NCI-H1694 treated with DMSO at 0.1 percent for 48 hours (cell line): ENCODE measurements at places on chromosomes 7 and 10.

GRCh38 chr7:158033196-158033595 is 554.4 kb downstream of the PTPRN2 start:
- DNase-seq, result no peak

DNA sequence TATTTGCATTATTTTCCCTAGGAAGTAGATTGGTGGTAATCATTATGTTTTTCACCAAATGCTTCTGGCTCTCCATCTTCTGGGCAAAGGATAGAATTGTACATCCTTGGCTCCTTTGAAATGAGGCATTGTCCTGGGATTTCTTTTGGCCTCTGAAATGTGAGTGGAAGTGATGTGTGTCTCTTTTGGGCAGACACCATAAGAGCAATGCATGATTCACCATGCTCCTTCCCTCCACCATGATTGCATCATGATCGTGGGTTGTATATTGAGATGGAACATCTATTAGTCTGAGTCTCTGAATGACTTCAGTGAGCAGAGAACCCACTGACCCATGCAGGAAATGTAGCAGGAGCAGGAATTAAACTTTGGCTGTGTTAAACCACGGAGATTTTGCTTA is 49.2 kb downstream of the ADRA2A start:
- no peak for DNase-seq

GRCh38 chr10:129033340-129033739 is 433.7 kb upstream of the MGMT start:
- DNase-seq, result no peak

DNA sequence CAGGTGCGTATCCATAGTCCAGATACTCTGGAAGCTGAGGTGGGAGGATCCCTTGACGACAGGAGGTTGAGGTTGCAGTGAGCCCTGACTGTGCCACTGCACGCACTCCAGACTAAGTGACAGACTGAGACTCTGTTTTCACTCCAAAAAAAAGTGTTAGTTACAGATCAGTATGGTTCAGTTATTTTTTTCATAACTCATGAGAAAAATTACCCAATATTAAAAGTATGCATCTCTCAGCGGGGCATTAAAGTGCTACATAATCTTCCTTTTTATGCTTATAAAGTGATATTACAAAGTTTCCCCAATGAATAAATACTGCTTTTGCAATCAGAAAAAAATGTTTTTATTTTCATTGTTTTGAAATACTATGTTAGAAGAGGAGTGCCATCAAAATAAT is 147.9 kb downstream of the ZNF438 start:
- DNase-seq, result no peak

- DNase-seq, result no peak
Measured at GRCh38 chr10:68586606-68587305, 26.6 kb downstream of the TET1 start.

DNA sequence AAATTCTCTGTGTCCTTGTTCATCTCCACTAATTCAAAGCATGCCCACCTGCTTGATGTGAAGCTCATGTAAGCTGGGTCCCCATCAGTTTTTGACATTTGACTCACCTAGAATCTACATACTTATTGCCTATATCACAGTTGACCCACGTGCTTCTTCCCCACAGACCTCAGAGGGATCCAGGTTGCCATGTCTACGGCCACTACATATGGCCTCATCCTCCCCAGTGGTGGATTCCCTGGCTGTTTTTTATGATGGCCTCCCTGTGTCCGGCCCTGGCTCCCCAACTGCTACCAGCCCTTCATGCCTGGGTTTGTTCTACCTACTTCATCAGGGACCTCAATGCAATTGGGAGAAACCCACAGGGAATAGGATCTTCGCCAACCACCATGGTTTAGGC is 187.4 kb upstream of the GDF10 start:
- DNase-seq, result no peak

DNA sequence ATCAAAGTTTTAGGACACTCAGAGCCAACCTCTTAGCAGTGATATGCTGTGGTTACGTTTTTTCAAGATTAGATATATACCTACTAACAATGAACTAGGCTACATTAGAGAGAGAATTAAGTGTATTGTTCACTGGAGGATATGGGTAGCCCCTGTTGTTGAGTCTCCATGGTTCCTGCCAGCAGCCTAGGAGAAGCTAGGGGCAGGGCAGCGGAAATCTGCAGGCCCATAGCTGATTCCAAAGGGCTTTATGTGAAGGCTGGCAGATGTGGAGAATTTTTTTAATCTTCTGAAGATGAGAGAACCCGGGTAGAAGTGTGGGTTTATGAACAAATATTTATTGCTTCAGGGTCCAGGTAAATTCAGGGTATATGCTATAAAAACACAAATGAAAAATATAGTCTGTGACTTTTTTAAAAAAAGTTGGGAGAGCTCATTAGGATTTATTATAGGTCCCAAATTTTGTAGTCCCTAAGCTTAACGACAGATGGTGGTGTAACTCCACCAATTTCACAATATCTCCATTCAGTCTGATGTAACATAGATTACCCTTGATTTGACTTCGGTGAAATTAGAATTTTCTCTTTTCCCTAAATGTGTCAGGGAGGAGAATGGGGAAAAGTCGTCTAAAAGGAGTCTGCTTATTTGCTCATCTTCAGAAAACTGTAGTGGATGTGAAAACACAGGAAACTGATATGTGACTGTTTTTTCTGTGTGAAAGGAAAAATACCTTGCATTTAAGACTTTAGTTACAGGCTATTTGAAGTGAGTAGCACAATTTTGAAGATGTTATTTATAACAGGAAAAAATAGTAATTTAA is 163.0 kb upstream of the PPP1R3A start:
- DNase-seq, result peak; percentile 61

DNA sequence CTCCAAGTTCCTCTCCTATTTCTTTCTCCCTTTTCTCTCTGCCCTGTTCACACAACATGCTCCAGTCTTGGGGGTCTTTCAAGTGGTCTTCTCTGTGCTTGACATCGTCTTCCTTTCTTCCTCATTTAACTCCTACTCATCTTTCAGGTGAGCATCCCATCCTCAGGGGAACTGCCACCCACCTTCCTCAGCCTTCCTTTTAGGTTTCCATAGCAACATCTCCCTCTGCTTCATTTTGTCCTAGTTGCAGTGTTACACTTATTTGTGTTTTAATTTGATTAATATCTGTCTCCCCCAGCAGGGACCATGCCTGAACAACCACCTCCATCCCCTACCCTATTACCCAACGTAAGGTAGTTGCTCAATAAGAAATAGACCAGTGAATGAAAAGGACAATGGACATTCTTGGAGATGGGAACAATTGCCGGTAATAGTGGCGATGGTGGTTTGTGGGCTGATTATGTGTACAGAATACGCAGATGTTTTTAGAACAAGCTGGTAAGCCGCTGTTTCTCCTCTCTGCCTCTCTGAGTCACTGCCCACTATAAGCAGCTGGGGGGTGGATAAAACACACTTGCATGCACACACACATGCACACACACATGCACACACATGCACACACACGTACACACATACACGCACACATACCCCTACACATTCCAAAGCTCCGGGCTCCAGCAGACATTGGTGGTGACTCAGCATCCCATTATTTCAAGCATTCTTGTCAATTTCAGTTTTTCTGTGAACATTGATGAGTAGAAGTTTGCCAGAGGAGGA is 251.6 kb downstream of the GATA3 start:
- no peak for DNase-seq

GRCh38 chr10:81873932-81874816 is 820 bp upstream of the NRG3 start:
- no peak for DNase-seq

GRCh38 chr7:143484119-143484518 is 6.4 kb downstream of the TAS2R41 start:
- DNase-seq, result no peak

GRCh38 chr10:125373546-125373945 is 213.2 kb upstream of the CTBP2 start:
- no peak for DNase-seq

DNA sequence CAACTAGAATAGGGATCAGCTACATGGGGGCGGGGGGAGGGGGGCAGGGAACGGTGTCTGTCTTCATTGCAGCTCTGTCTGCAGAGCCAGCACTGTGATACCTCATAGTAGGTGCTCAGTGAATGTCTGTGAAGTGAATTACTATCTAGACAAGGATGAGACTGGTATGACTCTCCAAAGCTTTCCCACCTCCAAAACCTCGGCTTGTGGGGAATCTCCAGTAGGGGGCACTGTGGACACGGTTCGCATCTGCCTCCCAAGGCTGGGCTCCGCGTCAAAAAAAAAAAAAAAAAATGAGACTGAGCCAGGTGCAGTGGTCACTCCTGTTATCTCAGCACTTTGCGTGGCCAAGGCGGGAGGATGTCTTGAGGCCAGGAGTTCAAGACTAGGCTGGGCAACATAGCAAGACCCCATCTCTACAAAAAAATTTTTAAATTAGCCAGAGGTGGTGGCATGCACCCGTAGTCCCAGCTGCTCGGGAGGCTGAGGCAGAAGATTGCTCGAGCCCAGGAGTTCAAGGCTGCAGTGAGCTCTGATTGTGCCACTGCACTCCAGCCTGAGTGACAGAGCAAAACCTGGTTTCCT is 9.6 kb downstream of the TRIM56 start:
- no peak for DNase-seq

- no peak for DNase-seq
Measured at GRCh38 chr10:78849731-78850130, 219.0 kb upstream of the ZMIZ1 start.

- DNase-seq, result no peak
Measured at GRCh38 chr10:34698979-34699378, 116.1 kb downstream of the PARD3 start.

DNA sequence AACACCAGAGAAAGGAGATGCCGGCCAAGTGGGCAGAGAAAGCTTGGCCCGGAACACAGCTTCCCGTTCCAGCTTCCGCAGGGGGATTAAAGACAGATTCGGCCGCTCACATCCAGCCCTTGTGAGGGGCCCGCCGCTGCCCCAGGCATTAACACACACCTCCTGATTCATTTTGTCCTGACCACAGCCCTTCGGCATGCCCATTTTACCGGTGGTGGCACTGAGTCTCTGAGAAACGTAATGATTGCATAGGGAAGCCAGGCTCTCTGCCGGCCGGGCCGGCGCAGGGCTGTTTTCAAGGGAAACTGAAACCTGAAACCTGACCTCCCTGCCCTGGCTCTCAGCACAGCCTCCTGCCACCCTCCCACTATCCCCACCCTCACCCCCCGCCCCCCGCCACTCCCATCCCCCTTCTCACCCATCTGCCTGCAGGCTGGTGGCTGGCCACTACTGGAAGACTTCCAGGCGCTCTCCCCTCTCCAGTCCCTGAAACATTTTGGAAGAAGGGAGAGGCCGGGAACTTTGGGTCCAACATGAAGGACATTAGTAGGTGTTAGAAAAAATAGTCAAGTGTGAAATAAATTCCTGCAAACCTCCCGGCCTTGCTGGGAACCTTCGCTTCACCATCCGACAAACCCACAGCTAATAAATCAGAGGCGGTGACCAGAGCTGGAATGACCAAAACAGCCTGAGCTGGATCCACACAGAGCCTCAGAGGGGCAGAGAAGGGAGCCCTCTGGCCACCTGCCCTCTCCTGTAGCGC is 83.5 kb upstream of the CUX1 start:
- no peak for DNase-seq

GRCh38 chr7:949021-949934 is 5.2 kb downstream of the ADAP1 start:
- DNase-seq, result no peak

DNA sequence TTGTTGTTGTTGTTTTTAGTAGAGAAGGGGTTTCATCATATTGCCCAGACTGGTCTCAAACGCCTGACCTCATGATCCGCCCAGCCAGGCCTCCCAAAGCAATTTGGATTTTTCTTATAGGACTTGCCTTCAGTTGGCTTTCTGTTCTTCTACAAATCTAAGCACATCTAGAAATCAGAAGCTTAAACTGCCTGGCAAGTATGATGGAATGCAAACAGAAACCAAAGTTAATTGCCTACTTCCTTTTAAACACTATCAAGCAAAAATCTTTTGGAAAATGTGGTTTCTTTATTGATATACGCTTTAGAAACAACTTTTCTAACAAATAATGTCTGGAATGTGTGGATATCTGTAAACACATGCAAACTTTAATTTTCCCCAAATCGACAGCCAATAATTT is 64.9 kb downstream of the USP6NL start:
- DNase-seq, result no peak

DNA sequence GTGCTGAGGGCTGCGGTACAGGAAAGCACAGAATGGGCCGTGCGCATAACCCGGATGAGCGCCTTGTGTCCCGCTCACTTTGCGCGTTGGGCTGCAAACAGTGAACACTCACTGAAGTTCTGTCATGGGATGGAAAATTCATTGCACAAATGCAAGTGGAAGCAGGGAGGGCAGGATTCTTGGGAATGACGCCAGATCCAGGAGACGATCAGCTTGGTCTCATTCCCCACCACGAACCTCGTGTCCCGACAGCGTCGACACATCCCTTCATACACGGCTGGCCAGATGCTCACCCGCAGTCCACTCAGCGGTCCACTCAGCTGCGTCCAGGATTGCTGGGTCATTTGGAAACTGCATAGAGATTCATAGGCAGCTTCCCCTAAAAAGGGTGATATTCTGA is 607.1 kb downstream of the SDK1 start:
- no peak for DNase-seq

DNA sequence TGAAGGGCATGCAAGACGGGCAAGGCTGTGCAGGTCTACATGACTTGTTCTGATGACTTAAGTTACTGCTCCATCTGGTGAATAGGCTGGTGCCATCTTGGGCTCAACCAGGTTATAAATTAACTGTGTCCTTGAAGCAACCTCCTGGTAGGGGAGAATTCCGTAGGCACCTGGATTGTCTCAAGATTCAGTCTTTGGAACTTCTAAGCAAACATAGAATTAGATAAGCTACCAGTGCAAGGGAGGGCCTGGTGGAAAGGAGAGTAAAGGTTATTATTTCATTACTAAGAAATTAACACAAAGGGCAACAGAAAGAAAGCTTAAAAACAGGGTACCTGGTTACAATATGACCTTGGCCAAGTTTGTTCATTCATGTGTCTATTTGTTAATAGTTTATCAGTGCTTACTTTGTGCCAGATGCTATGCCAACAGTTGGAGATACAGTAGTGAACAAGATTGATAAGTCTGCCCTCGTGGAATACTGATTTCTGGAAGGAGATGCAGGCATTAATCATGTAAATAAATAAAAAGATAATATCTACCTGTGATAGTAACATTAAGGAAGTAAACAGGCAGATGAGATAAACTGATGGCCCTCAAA is 107.0 kb upstream of the PALS2 start:
- DNase-seq, result no peak

- no peak for DNase-seq
Measured at GRCh38 chr10:64115471-64115870, 594.3 kb downstream of the REEP3 start.

GRCh38 chr7:132759482-132760243 is 183.4 kb upstream of the PLXNA4 start:
- DNase-seq, result no peak

DNA sequence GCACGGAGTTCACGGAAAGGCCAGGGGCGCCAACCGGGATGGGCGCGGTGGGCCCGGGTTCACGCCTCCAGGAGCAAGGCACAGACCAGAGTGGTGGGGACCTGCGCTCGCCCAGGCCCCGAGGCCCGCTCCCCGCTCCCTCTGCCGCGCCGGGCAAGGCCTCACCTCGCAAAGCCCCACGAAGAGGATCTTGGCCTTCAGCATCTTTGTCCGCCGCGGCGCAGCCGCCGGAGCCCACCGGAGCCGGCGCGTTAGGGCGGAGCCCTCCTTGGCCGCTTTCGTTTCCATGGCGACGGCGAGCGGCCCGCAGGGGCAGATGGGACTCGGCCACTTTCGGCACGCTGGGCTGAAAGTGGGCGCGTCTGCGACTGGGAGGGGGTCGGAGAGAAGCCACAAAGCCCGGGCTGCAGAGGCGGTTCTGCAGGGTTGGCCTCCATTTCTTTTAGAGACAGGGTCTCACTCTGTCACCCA is 944.4 kb upstream of the ZNF722 start:
- DNase-seq, result no peak

GRCh38 chr7:131325179-131325840 is 2.4 kb upstream of the MKLN1 start:
- DNase-seq, result no peak
